ENCODE measurements at places on chromosomes 4 and X.

DNA sequence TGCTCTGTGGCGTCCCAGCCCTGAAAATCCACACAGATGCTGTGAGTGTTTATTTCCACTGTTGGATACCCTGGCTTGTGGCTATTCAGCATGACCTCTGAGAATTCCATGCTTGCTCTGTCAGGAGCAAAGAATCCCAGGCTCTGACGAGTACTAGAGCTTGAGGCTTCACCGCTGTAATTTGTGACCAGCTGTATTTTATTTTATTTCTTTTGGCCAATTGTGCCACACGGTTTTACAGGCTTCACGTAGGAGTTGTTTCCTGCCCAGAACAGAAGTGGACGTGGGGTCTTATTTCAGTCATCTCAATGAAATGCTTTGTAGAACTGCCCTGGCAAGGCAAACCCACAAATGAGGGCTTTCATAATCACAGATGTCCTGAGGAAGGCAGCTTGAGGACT is 69.4 kb upstream of the CLDN34 start:
- DNase-seq, result no peak

GRCh38 chr4:26826721-26827120 is 33.9 kb upstream of the STIM2 start:
- DNase-seq, result no peak

DNA sequence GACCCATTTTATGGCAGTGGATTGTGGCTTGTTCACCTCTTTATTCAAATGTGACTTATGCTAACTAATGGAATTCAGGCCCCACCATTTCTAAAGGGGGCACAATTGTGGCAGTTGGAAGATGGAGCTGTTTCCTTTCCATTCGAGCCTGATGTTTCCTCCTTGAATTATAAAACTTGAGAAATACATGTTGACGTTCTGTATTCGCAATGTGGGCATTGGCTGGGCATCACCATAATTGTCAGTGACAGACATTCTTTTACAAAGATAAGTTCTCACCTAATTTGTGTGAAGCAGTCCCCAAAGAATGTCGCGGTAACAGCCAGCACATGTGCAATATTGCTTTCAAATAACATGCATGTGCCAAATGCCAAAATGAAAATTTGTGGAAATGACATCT is 1070.2 kb upstream of the TENM3 start:
- no peak for DNase-seq

GRCh38 chr4:155681886-155682285 is 15.2 kb downstream of the GUCY1A1 start:
- no peak for DNase-seq

DNA sequence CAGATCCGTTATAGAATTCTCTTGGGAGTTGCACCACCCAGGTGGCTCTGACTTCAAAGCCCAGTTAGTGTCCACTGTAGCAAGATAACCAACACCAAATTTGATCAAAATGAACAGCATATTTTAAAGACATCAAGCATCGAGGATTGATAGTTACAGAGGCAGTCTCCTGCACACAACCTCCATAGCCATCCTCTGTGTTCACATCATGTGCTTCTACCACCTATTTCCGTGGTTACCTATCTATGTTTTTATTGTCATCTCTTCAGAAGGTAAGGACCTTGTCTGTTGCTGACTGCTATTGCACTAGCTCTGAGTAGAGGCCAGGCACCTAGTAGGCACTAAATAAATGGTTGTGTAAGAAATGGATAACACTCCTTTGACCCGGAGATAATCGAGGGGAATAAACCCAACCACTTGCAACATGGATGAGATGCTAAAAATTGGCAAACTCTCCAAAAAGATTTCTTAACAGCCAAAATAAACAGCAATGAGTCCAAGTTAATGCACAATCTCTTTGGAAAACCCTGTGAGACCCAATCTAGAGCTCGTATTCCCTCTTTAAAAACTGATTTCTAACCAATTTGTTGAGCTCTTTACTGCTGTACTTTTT is 14.7 kb upstream of the C1QTNF7 start:
- DNase-seq, result no peak

GRCh38 chr4:152956650-152957436 is 20.7 kb downstream of the FHDC1 start:
- no peak for DNase-seq

DNA sequence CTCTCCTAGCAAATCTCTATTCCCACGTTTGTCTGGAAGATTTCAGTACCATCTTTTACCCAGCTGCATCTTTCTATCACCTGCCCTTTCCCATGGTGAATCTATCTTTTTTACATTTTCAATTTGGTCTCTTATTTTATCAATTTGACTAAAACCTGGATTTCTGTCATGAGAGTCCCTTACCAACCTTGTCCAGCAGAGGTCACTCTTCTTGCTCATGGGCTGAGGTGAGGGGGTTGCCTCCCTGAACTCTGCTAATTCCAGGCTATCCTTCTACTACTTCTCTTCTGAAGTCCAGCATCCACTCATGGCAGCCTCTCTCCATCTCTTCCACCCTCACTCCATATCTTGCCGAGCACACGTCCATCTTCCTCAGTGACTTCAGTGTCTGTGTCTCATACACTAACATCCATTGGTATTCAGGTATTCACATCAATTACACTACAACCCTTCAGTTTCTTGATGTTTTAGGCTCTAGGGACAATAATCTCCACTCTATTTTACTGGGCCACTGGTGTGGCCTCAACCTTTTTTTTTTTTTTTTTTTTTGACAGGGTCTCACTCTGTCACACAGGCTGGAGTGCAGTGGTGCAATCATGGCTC is 17.8 kb upstream of the ZNF827 start:
- DNase-seq, result no peak

DNA sequence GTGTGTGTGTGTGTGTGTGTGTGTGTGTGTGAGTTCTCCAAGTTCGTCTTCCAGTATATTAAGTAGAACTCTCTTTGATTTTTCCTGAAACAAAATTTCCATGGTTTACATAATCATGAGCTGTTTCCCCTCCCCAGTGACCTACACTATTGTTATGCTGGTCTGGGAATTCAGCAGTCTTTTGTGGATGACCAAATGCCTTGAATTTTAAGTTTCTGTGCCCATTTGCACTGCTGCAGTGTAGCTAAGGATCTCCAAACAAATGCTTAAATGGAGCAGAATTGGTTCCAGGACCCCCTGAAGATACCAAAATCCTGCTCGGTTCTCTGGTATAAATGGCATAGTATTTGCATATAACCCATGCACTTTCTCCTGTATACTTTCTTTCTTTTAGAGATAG is 77.2 kb upstream of the SLC34A2 start:
- DNase-seq, result no peak

- DNase-seq, result no peak
These were observed 41.9 kb upstream of the GAB1 start for GRCh38 chr4:143294710-143295275.

DNA sequence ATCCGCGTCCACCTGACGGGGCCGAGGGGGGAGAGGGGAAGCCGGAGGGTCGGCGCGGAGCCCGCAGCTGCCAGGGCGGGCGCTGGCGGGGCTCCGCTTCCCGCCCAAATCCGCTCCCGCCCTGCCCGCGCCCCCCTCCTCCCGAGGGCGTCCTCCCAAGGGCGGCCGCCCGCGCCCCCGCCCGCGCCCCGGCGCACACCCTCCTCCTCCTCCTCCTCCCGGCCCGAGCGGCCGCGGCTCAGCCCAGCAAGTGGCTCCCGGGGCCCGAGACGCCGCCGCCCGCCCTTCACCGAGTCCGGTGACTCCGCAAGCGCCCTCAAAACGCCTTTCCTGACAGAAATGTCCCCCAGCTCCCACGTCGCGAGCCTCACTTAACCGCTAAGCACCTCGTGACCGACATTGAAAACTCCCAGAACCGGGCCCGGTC is 487 bp downstream of the HMGB2 start:
- DNase-seq, result no peak

DNA sequence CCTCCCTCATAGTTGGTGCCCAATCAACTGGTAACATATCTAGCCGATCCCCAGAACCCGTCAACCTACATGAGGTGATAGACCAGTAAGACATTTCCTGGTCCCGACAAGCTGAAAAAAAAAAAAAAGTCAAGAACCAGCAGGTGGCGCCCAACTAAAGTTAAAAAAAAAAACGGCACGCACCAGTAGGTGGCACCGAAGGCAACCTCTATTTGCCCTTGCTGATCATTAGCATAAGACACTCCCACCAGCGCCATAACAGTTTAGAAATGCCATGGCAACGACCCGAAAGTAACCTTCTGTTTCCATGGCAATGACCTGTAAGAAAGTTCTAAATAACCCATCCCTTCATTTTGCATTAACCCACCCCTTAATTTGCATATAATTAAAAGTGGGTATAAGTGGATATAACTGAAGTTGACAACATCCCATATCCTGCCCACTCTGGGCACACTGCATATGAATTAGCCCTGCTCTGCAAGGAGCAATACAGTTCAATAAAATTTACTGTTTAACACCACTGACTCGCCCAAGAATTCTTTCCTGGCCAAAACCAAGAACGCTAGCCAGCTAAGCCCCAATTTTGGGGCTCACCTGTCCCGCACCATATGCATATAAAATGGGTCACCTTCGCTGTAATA is 83.9 kb upstream of the SPANXB1 start:
- DNase-seq, result peak; percentile 54

GRCh38 chr4:1485280-1485679 is 79.0 kb upstream of the NKX1-1 start:
- DNase-seq, result no peak

DNA sequence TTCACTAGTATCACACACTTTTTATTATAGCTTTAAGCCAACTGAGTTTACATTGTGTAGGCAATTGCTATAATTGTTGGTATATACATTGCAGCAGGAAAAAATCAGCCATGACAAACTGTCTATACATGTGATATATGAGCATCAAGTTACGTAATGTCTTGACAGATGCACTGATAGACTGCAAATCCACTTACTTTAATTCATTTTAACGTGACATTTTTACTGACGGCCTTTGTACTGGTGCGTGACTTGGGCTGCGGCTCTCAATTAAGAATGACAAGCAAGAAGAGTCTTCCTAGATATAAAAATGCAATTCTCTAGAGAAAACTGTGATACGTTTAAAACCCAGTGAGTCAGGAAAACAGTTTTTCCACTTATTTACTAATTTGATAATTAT is 143.8 kb downstream of the ACTRT1 start:
- no peak for DNase-seq

- DNase-seq, result no peak
These were observed 55.9 kb downstream of the TMEM156 start for GRCh38 chr4:38976308-38976707.

GRCh38 chr4:118586357-118586790 is 98.8 kb upstream of the METTL14 start:
- DNase-seq, result peak; percentile 36

GRCh38 chrX:110987292-110987691 is 108.7 kb upstream of the PAK3 start:
- DNase-seq, result no peak

- DNase-seq, result no peak
These were observed 31.1 kb upstream of the SH3D19 start for GRCh38 chr4:151356510-151356909.
